D721Med (cell line): ENCODE measurements at places on chromosomes 7 and 10.

- no peak for DNase-seq
Measured at GRCh38 chr7:39453743-39454355, 112.4 kb upstream of the YAE1 start.

- no peak for DNase-seq
Measured at GRCh38 chr7:1740214-1740613, 70.1 kb downstream of the ELFN1 start.

GRCh38 chr10:131149586-131149985, 161.9 kb downstream of the TCERG1L start:
- no peak for DNase-seq

- DNase-seq: no peak
Measured at GRCh38 chr7:36749282-36749960, 25.1 kb upstream of the AOAH start.

GRCh38 chr7:92634924-92635519, 44.8 kb upstream of the FAM133B start:
- DNase-seq: no peak

DNA sequence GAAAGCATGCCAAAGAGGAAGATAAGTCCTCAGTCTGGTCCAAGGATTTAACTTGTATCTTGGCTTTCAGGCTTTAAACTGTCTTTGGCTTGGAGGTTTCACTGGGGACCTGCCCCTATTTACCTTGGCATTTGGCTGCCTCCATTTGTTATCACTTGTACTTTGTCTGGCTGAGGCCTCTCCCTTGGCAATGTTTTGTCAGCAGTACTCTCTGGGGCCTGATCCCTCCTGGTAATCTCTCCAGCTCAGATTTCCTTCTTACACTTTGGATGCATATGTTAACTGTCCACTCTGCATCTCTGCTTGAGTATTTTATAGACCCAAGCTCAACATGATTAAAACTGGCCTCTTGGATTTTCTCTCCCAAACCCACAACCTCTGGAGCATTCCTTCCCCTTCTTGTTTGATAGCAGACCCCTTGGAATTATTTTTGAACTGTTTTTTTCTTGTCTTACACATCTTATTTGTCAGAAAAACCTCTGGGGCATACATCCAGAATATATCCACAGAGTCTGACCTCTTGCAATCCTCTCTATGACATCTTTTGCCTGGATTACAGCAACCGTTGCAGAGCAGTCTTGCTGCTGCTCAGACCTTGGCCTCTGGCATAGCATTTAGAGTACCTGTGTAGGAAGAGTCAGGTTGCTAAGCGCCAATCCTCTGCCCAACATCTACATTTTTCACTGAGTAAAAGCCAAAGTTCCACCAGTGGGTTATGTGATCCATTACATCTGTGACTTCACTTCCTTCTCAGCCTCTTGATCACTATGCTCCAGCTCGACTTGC, 35.2 kb downstream of the ZNF487 start:
- DNase-seq: no peak

GRCh38 chr7:84509522-84509921, 314.9 kb upstream of the SEMA3A start:
- DNase-seq: no peak

DNA sequence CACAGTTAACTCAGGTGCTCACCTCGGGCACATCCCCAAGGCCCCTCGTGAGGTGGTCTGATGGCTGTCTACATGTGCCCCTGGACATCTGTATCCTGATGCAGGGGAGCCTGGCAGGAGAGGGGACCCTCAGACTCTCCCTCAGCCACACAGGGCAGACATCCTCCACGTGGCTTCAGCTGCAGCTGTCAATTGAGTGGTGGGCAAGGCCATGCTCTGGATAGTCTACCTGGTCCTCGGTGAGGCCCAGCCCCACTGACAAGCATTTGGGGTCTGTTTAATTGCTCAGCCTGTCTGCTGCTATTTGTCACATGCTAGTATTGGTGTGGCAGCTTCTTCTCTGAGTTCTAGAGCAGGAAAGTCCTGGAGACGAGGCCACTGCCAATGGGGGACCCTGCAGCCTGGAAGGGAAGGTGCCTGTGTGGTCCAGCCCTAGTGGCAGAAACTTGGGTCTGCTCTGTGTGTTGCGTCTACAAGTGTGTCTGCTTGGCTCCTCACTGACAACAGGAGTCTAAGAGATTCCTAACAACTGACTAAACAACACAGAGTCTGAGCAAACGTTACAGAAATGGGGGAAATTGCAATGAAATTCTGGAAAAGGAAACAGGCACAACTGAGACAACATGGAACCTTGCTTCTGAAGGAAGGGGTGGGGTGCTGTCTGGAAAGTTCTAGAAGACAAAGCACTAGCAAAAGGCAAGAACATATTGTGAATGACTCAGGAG, 59.3 kb upstream of the IGFBP3 start:
- DNase-seq: no peak

DNA sequence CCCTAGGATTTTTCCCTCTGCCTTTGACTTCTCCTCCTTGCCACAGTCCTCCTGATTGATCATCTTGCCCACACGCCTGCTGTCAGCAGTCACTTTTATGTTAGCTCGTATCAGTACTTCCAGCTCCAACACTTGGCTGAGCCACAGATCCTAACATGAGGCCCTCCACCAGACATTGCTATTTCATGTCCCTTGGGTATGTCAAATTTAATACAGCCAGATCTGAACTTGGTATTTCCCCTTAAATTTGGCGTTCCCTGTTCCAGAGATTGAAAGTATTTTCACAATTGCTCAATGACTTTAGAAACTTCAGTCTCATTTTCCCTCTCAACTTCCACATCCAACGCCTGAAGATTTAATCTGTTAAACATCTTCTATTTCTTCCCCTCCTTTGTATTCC, 140.4 kb downstream of the RNLS start:
- DNase-seq: no peak

GRCh38 chr7:66039094-66039670, 36.4 kb upstream of the ASL start:
- no peak for DNase-seq

- no peak for DNase-seq
Measured at GRCh38 chr7:44383566-44383965, 58.2 kb upstream of the CAMK2B start.

DNA sequence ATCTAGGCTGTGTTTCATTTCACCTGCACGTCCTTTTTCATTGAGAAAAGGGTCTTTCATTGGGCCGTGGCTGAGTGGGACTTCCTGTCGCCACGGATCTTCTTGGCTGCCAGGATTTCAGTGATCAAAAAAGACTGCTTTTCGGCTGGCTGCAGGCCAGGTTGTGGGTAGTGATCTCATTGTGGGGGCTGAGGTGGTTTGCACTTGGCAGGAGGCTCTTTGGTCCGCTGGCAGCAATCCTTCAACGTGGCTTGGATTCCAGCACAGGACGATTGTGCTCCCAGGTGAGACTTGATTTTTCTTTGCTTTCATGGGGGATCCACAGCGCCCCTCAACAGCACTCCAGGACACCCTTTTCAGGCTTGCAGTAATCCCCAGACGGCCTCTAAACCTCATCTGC, 29.0 kb upstream of the ZNF273 start:
- DNase-seq: no peak

- no peak for DNase-seq
Measured at GRCh38 chr7:47307311-47307710, 274.6 kb downstream of the TNS3 start.
